Activated CD8-positive, alpha-beta memory T cell treated with anti-CD3 and anti-CD28 coated beads for 1 hour (primary cell): ENCODE measurements at places on chromosomes 2 and 18.

DNA sequence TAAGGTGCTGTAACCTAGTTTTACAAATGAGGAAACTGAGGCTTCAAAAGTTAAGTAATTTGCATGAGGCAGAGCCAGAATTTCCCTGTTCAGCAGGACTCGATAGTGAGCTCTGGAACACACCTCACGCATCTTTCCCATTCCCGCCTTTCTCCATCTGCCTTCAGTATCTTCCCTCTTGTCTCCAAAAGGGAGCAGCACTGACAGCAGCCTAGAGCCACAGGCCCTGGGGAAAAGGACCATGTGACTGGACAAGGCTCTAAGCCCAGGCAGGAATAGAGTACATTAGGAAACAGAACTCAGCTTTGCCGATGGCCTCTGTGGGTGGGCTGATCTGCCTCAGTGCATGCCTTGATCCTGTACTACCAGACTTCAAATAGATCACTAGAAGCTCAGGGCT, 21.5 kb downstream of the GPR155 start:
- DNase-seq, result no peak

DNA sequence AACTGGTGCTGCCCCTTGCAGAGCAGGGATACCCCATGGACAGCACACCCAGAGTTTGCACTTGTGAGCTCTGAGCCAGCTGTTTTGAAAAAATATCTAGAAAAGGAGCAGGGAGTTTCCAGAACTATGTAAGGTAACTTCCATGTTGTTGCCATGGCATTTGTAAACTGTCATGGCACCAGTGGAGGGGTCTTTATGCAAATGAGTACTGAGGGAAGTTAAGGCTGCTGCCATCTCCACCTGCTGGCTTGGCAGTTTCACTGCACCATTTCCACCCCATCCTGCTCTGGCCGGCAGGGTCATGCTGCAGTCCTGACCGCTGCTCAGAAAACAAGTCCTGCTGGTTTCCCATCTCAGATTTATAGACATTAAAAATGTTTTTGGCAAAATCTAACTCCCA, 52.3 kb upstream of the SNTG2 start:
- no peak for DNase-seq

DNA sequence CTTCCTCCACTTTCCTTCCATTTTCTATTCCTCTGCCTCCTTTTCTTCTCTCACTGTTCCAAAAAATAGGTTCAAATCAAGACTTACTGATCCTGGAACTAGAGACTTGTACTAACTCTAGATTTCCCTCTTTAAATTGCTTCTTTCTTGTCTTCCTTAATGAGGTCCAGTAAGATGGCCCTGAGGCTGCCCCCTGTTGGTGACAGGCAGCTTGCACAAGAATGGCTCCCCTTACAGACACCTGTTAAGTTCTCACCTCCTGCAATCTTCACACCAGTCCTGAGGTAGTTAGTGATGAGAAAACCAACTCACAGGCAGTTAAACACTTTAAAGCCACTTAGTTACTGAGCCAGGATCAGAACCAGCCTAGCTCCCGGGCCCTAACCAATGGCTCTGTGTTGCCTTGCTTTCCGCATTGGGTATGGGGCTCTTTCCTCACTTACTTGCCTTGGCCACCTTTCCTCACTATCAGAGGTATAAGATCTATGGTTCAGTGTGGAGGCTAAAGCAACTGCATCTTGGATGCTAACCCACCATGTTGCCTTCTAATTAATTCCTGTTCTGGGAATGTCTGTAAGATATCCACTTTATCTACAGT, 130.6 kb downstream of the AKAIN1 start:
- no peak for DNase-seq

DNA sequence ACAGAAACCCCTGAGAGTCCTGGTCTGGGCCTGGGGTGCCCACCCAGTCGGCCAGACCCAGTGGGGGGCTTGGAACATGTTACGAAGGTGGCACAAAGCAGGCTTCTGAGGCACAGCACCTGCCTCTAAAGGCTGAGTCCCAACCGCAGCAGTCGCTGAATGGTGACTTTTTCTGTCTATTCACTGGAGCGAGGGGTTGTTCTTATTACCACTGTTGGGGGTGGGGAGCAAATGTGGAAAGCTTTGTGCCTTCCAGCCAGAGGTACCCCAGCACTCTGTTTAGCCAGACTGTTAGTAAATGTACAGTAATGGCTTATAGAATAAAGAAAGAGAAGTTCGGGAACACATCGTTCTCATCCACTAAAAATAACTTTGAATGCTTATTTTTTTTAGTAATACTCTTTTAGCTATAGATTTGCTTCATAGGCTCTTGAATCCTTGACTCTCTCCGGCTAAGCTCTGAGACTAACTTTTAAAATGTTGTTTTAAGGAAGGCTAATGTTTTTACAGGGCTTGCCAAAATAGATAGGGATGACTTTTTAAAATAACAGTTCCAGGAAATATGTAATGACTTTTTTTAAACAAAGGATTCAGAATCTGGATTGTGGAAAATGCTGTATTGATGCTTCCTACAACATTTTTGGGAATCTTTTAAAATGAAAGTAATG, 23.4 kb upstream of the PTPN2 start:
- DNase-seq, result no peak

GRCh38 chr2:233242231-233242927, 9.1 kb upstream of the ATG16L1 start:
- no peak for DNase-seq
